ENCODE measurements at places on chromosomes 2 and 18.

GRCh38 chr18:57150081-57150480 is 3.2 kb downstream of the BOD1L2 start:
- DNase-seq, result no peak

- no peak for DNase-seq
Observed at GRCh38 chr2:109322111-109322510, 193.1 kb downstream of the SH3RF3 start.

- DNase-seq, result no peak
Observed at GRCh38 chr2:59892398-59892797, 661.1 kb downstream of the BCL11A start.

GRCh38 chr2:128511731-128512378 is 193.2 kb upstream of the HS6ST1 start:
- no peak for DNase-seq

DNA sequence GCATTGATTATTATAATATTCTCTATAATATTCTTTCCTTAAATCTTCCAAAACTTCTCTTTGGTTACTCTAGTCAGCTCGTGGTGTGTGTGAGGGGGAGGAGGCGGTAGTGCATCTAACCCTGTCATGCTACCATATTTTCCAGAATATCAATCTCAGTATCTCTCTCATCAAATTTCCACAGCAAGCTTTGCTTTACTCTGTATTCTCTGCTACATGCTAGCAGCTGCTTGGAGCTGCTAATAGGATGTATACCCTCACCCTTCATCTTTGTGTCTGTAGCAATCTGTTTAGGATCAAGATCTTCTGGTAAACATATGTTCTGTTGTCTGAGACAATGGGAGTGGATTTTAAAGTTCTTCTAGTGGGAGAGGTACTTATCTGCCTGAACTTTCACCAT is 303.8 kb upstream of the KLHL14 start:
- no peak for DNase-seq

GRCh38 chr2:235106874-235107639 is 155.2 kb downstream of the SH3BP4 start:
- DNase-seq, result peak; percentile 50

- no peak for DNase-seq
Observed at GRCh38 chr2:58865436-58865835, 624.3 kb upstream of the FANCL start.

DNA sequence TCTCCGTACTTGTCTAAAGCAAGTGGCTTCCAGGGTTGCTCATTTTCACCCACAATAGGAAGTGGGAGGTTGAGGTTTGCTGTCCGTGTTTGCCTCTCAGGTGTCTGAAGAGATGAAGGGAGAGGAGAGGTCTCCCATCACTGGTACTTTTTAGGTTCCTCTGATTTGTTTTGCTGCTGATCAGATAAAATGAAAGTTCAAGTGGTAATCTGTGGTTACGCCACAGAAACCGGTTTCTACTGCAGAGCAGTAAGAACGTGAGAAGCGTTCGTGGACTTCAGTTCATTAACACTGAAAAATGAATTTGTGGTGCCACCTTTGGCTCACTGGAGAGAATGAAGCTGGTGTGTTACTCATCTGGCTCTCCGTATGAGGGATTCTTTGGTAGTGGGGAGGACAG is 118.2 kb downstream of the GBX2 start:
- no peak for DNase-seq
